ENCODE measurements at places on chromosomes 13 and 19. TPM values are rescaled to one million over a fixed set of nuclear protein-coding genes. Genes with fewer than 3 reads are reported as not detected.

DNA sequence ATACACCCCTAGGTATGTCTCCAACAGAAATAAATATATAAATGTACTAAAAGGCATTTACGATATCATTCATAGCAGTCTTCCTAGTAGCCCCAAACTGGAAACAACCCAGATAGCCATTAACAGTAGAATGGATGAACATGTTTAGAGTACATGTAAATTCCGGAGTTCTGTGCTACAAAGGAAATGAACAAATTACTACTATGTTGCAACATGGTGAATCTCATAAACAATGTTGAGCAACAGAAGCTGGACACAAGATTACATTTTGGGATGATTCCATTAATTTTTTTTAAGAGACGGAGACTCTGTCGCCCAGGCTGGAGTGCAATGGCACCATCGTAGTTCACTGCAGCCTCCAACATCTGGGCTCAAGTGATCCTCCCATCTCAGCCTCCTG is 5.9 kb upstream of the SLC7A10 start:
- H3K27ac ChIP-seq = no peak overlapping the region
- DNase-seq = peak; percentile 91
- no peaks in the 10 kb centered on the region for H3K36me3 ChIP-seq
- no peaks in the 10 kb centered on the region for H3K4me1 ChIP-seq
- H3K4me3 ChIP-seq = no peak overlapping the region

The RINL gene
- 24.0 TPM for polyA plus RNA-seq

- no peak for DNase-seq
- H3K27ac ChIP-seq = no peak overlapping the region
- no peaks in the 10 kb centered on the region for H3K36me3 ChIP-seq
- no peaks in the 10 kb centered on the region for H3K27me3 ChIP-seq
- H3K4me3 ChIP-seq = no peak overlapping the region
- H3K4me1 ChIP-seq = peaks cover 3% of the 10 kb centered on the region
Measured at GRCh38 chr13:114038211-114038613, 64.3 kb upstream of the C13orf46 start.

GRCh38 chr13:110971486-110971885 is 56.6 kb upstream of the ANKRD10 start:
- H3K4me3 ChIP-seq = no peak overlapping the region
- H3K27ac ChIP-seq = no peak overlapping the region
- H3K36me3 ChIP-seq = no peaks in the 10 kb centered on the region

The ZNF835 gene
- 1.2 TPM for polyA plus RNA-seq

DNA sequence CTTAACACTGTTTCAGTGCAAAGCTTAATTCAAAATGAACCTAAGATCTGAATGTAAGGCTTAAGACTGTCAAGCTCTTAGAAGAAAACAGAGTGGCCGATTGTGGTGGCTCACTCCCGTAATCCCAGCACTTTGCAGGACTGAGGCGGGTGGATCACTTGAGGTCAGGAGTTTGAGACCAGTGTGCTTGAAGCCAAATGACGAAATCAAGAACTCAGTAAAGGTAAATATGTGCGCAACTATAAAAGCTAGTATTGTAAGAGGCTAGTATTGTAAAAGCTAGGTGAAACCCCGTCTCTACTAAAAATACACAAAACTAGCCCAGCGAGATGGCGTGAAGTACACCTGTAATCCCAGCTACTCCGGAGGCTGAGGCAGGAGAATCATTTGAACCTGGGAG is 12.7 kb downstream of the ATP4B start:
- DNase-seq = peak; percentile 10
- H3K4me3 ChIP-seq = no peak overlapping the region
- peaks cover 7% of the 10 kb centered on the region for H3K4me1 ChIP-seq
- no peaks in the 10 kb centered on the region for H3K27me3 ChIP-seq
- peaks cover 12% of the 10 kb centered on the region for H3K36me3 ChIP-seq

- peak; percentile 61 for DNase-seq
- H3K27ac ChIP-seq = no peak overlapping the region
- H3K36me3 ChIP-seq = no peaks in the 10 kb centered on the region
- H3K27me3 ChIP-seq = no peaks in the 10 kb centered on the region
Measured at GRCh38 chr13:74866101-74866500, 615.9 kb downstream of the TBC1D4 start.

The PSMD8 gene
- polyA plus RNA-seq = 65.4 TPM

DNA sequence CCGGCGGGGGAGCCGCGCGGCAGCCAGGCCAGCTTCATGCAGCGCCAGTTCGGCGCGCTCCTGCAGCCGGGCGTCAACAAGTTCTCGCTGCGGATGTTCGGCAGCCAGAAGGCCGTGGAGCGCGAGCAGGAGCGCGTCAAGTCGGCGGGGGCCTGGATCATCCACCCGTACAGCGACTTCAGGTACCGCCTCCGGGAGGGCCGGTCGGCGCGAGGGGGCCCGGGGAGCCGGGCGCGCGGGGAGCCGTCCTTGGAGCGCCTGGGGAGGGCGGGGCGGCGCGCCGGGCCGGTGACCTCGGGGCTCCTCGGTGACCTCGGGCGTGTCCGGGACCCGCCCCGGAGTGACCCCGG is 690 bp downstream of the HCN2 start:
- DNase-seq = no peak
- peaks cover 27% of the 10 kb centered on the region for H3K27me3 ChIP-seq
- H3K4me3 ChIP-seq = no peak overlapping the region
- H3K36me3 ChIP-seq = no peaks in the 10 kb centered on the region

DNA sequence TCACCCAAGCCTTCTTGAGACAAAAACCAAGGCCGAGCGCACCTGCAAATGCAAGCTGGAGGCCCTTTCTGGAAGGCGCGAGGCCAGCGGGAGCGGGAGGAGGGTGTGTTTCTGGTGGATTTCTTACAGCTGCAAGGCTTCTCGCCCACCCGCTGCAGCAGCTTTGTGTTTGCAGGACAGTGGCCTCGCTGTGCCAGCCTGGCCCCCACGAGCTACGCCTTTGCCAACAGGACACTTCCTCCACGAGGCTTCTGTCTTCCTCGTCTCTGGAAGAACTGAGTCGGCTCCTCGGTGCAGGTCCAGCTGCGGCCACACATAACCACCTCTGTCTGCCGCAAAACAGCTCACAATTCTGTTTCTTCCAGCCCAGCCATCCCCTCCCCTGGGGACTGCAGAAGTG is 10.1 kb downstream of the ATCAY start:
- H3K4me1 ChIP-seq = no peaks in the 10 kb centered on the region
- H3K27ac ChIP-seq = no peak overlapping the region
- no peaks in the 10 kb centered on the region for H3K36me3 ChIP-seq
- H3K27me3 ChIP-seq = no peaks in the 10 kb centered on the region
- no peak overlapping the region for H3K4me3 ChIP-seq
- no peak for DNase-seq

DNA sequence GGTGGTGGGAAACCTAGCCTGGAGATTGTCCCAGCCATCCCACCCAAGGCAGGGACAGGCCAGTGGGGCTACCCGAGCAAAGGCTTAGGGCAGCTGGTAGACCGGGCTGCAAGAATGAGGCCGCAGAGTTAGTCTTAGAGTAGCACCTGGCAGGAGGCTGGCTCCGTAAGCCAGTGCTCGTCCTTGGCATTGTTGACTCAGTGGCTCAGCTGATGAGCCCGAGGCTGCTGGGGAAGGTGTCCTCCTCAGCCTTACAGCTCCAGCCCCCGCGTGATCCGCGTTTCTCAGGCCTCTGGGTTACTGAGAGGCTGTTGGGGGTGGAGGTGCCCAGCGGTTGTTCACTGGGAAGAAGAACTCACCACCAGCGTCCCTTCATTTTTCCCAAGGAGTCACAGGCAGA is 24.7 kb downstream of the PPP1R37 start:
- H3K36me3 ChIP-seq = no peaks in the 10 kb centered on the region
- DNase-seq = no peak
- H3K4me1 ChIP-seq = no peaks in the 10 kb centered on the region
- no peak overlapping the region for H3K4me3 ChIP-seq
- no peaks in the 10 kb centered on the region for H3K27me3 ChIP-seq

DNA sequence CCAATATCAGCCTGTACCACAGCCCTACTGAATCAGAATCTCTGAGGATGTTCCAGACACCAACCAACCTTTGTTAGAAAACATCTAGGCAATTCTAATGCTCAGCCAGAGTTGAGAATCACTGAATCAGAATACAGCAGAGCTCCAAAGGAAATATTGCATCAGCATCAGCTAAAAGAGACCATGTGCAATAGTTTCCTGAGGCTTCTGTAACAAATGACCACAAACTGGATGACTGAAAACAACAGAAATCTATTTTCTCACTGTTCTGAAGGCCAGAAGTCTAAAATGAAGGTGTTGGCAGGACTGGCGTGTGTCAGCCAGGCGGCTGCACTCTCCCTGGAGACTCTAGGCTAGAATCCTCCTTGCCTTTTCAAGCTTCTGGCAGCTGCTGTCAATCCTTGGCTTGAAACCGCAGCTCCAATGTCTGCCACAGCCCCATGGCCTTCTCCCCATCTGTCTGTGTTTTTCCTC is 1.2 kb upstream of the DCT start:
- H3K27ac ChIP-seq = no peak overlapping the region
- H3K4me1 ChIP-seq = no peaks in the 10 kb centered on the region
- H3K4me3 ChIP-seq = no peak overlapping the region
- DNase-seq = peak; percentile 18
- H3K36me3 ChIP-seq = no peaks in the 10 kb centered on the region

- H3K4me3 ChIP-seq = no peak overlapping the region
- H3K4me1 ChIP-seq = peaks cover 53% of the 10 kb centered on the region
- peaks cover under 1% of the 10 kb centered on the region for H3K36me3 ChIP-seq
- no peak for DNase-seq
- no peak overlapping the region for H3K27ac ChIP-seq
- no peaks in the 10 kb centered on the region for H3K27me3 ChIP-seq
Measured at GRCh38 chr13:98311200-98311548, 134.1 kb upstream of the RNF113B start.

The DEDD2 gene
- polyA plus RNA-seq = 31.4 TPM

The APC2 gene
- 0.04 TPM for polyA plus RNA-seq

The ZNF610 gene
- 1.3 TPM for polyA plus RNA-seq

GRCh38 chr13:65479692-65480091 is 1750.4 kb downstream of the PCDH9 start:
- no peak overlapping the region for H3K27ac ChIP-seq
- H3K4me3 ChIP-seq = no peak overlapping the region
- H3K36me3 ChIP-seq = no peaks in the 10 kb centered on the region
- H3K4me1 ChIP-seq = no peaks in the 10 kb centered on the region

- H3K27me3 ChIP-seq = no peaks in the 10 kb centered on the region
- H3K27ac ChIP-seq = no peak overlapping the region
- no peak for DNase-seq
- H3K36me3 ChIP-seq = peaks cover 64% of the 10 kb centered on the region
- H3K4me1 ChIP-seq = no peaks in the 10 kb centered on the region
Measured at GRCh38 chr19:17726136-17726741, 7.0 kb downstream of the MAP1S start.

GRCh38 chr13:25886438-25887214 is 165.2 kb downstream of the SHISA2 start:
- H3K36me3 ChIP-seq = no peaks in the 10 kb centered on the region
- H3K27me3 ChIP-seq = no peaks in the 10 kb centered on the region
- peaks cover 17% of the 10 kb centered on the region for H3K4me1 ChIP-seq
- peak; percentile 44 for DNase-seq

The CERS1 gene
- polyA plus RNA-seq = 0.16 TPM

DNA sequence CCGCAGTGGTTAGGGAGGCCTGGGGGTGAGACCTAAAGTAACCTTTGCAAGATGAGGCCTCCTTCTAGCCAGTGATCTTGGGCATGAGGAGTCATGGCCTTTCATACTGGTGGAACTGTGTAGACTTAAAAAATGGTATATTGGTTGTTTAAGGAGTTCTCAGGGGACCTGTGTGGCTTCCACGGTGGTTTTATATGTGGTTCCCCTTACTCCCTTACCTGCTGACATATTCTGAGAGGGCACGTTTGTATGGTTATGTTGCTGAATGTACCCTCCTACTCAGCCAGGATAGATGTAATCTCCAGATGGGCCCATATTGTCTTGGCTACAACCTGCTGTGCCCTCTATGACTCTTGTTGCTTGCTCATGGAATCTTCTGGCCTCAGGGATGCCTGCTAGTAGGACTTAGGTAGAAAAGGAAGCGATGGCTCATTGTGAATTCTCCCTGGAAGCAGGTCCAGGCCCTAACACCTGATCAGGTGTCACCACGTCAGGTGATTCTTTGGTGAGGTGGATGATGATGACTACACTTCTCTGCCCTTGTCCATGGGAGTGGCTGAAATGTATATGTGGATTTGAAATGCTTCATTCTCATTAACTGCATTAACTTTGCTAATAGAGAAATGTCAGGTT is 1.8 kb downstream of the ZNF460 start:
- H3K27me3 ChIP-seq = no peaks in the 10 kb centered on the region
- H3K36me3 ChIP-seq = peaks cover 29% of the 10 kb centered on the region
- no peak overlapping the region for H3K27ac ChIP-seq
- H3K4me1 ChIP-seq = peaks cover 9% of the 10 kb centered on the region

DNA sequence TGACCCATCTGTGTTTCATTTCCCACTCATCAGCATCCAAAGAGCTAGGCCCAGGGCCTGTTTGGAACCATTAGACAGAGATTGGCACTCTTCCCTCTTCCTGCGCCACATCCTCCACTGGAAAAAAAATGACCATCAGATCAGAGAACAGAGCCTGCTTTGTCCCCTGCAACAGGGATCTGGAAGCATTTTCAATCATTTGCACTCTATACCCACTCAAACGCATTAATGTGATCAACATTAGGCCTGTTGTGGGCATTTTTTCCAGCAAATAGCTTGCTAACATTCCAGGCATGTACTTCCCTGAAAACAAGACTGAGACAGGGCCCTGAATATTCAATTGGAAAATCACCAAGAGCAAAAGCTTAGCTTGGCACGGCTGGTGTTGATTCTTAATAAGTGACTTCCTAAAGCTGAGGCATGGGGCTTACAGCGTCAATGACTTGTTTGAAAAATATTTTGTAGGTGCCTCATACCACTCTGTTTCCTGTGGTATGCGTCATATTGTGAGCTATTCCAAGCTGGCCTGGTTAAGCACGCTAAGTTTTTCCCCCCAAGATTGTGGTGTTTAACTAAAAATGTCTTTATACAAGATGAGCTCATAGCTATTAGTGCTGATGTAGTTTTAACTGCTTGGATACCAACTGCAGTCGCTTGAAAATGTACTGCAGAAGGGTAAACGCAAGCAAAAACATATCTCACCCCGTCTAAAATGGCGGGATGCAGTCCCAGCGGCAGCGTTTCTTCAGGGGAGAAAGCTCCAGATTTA is 404.4 kb downstream of the SPRY2 start:
- H3K27me3 ChIP-seq = no peaks in the 10 kb centered on the region
- peak overlapping the region; percentile 26 for H3K27ac ChIP-seq
- no peaks in the 10 kb centered on the region for H3K36me3 ChIP-seq
- peak; percentile 28 for DNase-seq
- no peak overlapping the region for H3K4me3 ChIP-seq

- H3K4me3 ChIP-seq = no peak overlapping the region
- H3K27me3 ChIP-seq = no peaks in the 10 kb centered on the region
- no peaks in the 10 kb centered on the region for H3K4me1 ChIP-seq
- H3K36me3 ChIP-seq = no peaks in the 10 kb centered on the region
Measured at GRCh38 chr13:43905435-43906031, 25.8 kb downstream of the LACC1 start.

The SYNGR4 gene
- not detected for polyA plus RNA-seq

The LYL1 gene
- polyA plus RNA-seq = 15.5 TPM

The GGN gene
- 0.44 TPM for polyA plus RNA-seq

The LRRC8E gene
- 3.7 TPM for polyA plus RNA-seq

GRCh38 chr13:20125783-20126165 is 35.1 kb downstream of the GJA3 start:
- H3K27ac ChIP-seq = no peak overlapping the region
- H3K36me3 ChIP-seq = no peaks in the 10 kb centered on the region
- H3K4me3 ChIP-seq = no peak overlapping the region
- peaks cover 14% of the 10 kb centered on the region for H3K4me1 ChIP-seq
- DNase-seq = no peak
- peaks cover 13% of the 10 kb centered on the region for H3K27me3 ChIP-seq

- no peak overlapping the region for H3K4me3 ChIP-seq
- H3K4me1 ChIP-seq = no peaks in the 10 kb centered on the region
Measured at GRCh38 chr13:105660561-105660960, 874.9 kb downstream of the EFNB2 start.

Measured in lung (tissue), 17 donors.